ENCODE measurements at places on chromosomes 12 and 14.

DNA sequence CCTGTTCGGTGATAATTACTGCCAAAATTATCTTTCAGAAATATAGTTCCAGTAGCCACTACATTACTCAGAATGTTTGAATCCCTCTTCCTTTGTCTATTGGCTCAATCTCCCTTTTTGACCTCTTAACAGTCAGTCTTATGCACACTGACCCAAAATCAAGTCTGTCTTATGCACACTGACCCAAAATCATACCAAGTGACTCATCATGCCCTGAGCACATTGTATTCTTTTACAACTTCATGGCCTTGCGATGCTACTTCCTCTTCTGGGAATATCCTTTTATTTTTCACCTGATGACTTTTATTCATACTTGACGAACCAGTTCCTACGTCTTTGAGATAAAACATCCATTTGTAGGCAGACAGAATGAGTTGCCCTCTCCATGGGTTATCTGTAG lies 182.3 kb downstream of the NPAS3 start:
- no peak for DNase-seq

DNA sequence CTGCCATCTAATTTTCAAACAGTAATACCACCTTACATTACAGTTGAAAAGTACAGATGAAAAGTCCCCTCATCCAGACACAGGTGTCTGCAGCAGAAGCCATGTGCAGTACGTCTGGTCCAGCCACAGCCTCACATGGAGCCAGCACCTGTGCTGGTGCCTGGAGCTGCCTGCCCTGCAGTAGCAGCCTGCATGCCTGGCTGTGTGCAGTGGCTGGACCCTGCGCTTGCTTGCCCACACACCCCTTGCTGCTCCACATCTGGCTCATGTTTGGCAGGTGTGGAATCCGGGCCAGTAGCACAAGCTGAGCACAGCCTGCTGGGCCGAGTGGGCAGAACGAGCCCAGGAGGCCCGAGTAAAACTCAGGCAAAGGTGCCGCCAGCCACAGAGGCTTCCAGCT lies 21.8 kb upstream of the CPM start:
- no peak for DNase-seq

- no peak for DNase-seq
These were observed 5.9 kb upstream of the NFYB start for GRCh38 chr12:104143918-104144317.

DNA sequence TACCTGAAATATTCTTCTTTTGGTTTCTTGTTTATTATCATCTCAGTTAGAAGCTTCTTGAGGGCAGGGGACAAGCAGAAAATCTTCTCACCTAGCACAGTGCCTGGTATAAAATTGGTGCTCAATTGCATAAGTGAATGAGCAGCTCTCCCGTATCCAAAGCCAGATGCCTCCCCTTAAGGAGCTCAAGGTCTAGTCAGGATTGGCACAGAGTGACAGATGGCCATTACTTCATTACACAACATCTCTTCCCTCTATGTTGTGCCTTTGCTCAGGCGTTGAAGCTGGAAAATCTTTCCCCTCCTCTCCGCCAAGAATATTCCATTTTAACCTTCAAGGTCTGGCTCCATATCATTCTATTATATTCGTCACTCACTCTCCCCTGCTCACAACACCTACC lies 3.6 kb downstream of the SLC4A8 start:
- no peak for DNase-seq

DNA sequence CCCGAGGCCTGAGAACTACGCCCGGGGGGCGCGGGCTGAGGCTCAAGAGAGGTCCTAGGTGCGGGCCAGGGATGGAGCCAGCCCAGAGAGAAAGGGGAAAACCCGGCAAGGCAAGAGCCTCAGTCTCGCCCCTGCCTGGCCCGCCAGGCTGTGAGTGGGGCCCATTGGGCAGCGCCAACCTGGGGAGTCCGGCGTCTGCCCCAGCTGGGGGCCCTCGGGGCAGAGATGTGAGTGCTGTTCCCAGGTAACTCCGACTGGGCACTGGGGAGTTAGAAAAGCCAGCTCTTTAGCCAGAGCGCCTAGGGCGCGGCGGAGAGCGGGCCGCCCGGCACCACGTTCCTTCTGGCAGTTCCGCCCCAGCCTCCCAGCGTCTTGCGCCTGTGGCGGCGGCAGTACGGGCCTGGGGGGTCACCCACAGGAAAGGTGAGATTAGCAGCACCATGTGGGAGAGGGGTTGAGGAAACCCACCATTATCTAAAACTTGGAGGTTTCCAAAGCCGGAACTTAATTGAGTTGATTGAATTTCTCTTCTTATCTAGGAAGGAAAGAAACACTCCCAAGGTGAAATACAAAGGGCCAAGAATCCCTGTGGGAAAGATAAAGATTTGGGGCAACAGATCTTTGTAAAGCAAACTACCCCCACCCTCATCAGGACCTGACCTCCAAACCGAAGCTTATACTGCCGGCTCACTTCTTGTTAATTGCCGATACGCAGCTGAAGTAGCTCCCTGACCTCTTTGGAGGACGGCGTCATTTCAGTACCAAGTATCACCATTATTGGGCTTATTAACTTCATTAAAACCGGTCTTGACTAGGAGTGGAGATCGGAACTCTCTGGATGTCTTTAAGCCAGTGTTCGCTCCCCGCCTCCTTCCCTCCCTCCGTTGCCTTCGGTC lies 11.6 kb downstream of the OTX2 start:
- no peak for DNase-seq

DNA sequence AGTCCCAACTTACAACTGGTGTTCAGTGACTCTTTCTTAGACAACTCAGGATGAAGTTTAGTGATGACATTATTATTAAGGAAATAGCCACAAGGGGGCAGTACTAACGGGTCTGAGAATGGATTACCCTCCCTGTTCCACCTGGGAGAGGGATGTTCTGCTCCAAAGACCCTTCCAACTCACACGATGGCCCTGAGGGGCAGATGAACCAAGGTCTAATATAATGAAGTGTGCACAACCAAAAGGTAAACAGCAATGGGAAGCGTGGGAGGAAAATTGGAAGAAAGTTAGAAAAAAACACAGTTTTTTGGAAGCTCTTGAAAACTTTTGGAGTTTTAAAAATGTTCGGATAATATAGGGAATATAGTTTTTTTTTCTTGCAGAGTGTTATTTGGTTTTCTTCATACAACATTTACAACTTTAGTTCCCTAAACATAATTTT lies 24.0 kb downstream of the FGF6 start:
- DNase-seq: peak; percentile 20

DNA sequence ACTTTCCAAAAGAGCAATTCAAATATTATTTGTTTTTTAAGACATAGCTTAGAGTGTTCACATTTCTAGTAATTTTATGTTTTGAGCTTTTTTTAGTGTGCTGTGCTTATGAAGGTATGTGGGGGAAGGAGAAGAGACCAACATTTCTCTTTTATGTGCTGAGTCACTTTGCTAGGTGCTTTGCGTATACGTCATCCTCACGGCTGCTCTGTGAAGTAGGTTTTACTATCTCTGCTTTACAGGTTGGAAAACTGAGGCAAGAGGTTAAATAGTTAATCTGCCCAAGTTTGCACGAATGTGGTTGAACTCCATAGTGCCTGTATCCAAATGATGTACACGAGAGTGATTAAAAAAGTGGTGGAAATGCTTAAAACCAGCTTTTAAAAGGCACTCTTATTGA lies 75.9 kb downstream of the AEBP2 start:
- no peak for DNase-seq

GRCh38 chr12:112711026-112711425 lies 80.5 kb upstream of the RPH3A start:
- no peak for DNase-seq

DNA sequence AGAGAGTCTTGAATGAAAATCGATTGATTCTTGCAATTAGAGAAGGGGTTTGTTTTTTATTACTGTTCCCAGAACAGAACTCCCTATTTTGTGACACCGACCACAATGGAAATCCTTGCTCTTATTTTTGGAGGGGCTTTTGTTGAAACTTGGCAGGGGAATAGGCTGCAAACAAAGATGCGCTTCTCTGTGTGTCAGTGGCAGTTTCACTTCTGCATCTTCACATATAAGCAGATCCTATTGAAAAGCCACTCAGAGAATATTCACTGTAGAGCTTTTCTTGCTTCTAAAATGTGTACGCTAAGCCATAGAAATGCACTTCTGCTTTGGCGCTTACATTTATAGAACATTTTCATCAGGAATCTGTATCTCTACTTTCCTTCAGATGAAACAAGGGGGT lies 1822.4 kb upstream of the SEL1L start:
- no peak for DNase-seq

DNA sequence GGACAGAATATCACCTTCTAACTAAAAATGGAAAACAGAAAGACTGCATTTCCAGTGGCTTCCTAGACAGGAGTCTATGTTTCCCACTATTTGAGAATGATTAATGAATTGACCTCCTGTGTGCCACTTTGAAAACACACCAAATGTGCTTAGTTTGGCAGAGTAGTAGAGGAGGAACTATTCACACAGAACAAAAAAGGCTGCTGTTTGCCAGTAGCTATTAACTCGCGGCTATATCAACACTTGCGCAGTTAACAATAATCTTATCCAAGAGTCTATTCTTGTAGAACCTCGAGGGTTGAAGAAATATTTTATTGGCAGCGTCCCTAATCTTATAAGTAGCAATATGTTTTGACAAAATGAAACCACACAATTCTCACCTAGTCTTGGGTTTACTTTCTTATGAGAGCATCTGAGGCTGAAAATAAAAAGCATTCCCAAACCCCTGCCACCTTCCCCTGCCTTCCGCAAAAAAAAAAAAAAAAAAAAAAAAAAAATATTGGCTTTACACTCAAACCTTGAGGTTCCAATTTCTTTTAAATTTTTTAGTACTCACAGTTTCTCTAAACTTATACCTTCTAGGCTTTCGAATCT lies 127.3 kb upstream of the FLRT2 start:
- DNase-seq: no peak

DNA sequence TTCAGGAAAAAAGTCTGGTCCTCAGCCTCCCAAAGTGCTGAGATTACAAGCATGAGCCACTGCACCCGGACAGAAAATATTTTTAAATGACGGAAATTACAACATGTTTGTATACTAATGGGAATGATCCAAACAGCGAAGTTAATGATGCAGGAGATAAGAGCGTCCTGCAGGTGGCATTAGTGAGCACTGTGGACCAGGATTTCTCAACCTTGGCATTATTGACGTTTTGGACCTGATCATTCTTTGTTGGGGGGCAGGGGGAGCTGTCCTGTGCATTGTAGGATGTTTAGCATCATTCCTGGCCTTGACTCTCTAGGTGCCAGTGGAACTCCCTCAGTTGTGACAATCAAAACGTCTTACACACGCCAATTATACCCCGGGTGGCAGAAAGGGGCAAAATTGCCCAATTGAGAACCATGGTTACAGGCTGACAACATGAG lies 34.1 kb downstream of the SCFD1 start:
- no peak for DNase-seq

GRCh38 chr12:121107681-121108080 lies 25.0 kb upstream of the P2RX7 start:
- DNase-seq: no peak

- DNase-seq: no peak
These were observed 1.2 kb upstream of the CEP170B start for GRCh38 chr14:104863923-104864266.

DNA sequence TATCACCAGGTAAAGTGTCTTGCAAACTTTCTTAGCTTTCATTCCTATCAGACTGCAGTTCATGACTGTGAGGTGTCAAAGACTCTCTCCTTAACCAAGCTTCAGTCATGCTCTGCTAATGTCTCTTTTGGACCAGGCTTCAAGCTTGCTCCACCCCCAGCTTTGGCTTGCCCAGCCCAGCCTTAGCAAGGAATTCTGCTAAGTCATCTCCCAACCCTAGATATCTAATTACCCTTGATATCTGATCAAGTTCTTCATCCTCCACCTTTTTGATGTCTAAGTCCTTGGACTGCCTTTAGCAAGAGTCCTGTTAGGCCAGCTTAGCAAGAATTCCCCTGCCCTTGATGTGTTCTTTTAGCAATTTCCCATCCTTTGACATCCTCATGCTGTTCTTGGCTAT lies 108.9 kb upstream of the FGD4 start:
- DNase-seq: no peak

DNA sequence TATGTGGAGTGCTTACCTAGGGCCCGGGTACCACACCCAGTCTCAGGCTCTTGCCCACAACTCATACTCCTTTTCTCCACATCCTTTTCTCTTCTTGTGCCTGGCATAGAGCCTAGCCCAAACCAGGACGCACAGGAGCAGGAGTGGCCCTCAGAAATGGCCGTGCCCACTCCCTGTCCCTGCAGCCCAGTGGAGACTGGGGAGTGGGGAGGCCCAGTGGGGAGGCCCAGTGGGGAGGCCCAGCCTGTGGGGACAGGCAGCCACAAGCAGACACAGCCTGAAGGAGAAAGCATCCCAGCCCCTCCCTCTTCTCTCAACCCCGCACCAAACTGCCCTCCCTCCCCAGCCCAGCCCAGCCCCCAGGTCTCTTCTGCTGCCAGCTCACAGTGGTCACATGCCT lies 196.8 kb downstream of the KIF26A start:
- DNase-seq: no peak

DNA sequence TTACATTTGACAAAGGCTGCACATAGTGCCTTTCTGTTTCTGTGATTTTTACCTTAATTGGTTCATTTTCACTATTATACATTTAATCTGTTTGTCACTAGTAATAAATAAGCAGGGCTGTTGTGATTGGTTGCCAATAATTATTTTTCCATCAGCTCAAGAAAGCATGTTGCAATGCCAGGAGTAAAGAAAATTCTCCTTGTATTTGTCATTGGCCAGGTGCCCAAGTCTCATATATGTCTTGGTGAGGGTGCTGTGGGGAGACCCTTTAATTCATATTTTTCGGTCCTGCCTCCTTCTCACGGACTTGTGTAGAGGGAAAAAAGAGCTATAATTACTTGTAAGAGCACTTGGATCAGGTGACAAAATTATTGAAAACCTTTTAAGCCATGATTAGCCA lies 108.0 kb downstream of the KITLG start:
- DNase-seq: no peak

- DNase-seq: no peak
These were observed 69.9 kb upstream of the FOXN3 start for GRCh38 chr14:89486961-89487360.

DNA sequence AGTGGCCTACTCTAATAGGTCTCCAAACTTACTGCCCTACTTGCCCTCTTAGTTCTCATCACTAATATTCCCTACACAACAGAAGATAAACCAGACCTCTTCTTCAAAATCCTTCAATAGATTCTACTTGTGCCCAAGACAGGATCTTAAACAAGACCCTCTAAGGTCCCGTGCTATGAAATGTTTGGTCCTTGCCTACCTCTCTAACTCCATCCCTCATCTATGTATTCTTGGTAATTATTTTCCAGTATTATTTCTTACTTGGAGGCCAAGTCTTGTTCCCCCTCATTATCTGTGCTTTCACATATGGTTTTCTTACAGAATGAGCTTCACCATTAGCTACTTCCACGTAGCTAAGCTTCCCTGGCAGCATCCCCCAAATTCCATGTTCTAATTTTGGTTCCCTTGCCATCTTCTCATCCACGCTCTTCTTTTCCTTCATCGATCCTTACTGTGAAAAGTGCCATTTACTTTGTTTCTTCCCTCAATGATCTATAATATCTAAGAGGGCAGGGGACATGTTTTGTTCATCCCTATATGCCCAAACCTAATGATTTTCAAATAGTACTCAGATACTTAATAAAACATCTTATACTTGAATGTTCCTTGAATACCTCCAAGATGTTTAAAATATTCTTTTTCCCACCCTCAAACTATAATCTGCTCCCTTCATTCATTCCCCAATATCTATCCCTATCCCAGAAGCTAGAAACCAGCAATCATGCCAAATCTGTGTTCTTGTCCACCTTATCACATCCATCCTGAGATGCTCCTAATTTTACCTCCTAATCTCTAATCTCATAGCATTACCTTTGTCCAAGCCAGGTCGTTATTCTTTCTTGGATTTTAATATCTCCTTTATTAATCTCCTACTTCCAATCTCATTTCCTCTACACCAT lies 10.1 kb downstream of the HNRNPC start:
- no peak for DNase-seq

- DNase-seq: no peak
These were observed 135.2 kb upstream of the PDE3A start for GRCh38 chr12:20232931-20233675.
